Lower lobe of right lung (tissue), 2 donors: ENCODE measurements at places on chromosomes 5 and 9. TPM values are rescaled to one million over a fixed set of nuclear protein-coding genes. Genes with fewer than 3 reads are reported as not detected.

The PDZD2 gene
- 67.8 TPM for total RNA-seq

The FOXB2 gene
- total RNA-seq, result not detected

The CTNND2 gene
- total RNA-seq, result 6.0 TPM

The SNCB gene
- total RNA-seq, result not detected

The SH3GL2 gene
- total RNA-seq, result 1.3 TPM

The C9orf50 gene
- total RNA-seq, result not detected

DNA sequence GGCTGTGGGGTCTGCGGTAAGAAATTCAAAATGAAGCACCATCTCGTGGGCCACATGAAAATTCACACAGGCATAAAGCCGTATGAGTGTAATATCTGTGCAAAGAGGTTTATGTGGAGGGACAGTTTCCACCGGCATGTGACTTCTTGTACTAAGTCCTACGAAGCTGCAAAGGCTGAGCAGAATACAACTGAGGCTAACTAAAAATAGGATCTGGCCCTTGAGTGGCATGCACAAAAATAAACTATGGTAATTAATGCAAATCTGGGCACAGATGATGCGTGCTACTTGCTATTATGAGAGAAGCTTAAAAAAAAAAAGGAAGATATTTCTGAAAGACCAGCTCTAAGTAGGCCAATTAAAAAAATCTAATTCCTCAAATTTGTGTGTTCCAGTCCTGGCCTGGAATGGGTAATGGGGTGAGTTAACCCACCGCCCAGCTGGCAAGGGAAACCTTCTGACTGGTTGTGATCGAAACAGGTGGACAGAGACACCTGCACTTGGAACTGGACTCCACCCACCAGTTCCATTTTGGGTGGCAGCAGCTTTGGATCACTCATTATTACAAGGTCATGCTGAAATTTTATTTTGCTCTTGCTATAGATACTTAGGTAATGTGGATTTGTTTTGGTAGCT lies 26.6 kb upstream of the ZBTB34 start:
- H3K4me1 ChIP-seq, result peaks cover 6% of the 10 kb centered on the region
- no peak overlapping the region for H3K27ac ChIP-seq
- H3K36me3 ChIP-seq, result peaks cover 52% of the 10 kb centered on the region

GRCh38 chr5:122413722-122414121 lies 101.7 kb downstream of the SNCAIP start:
- H3K27ac ChIP-seq, result no peak overlapping the region
- no peak overlapping the region for H3K4me3 ChIP-seq
- H3K36me3 ChIP-seq, result no peaks in the 10 kb centered on the region
- H3K4me1 ChIP-seq, result no peaks in the 10 kb centered on the region
- DNase-seq, result no peak
- H3K27me3 ChIP-seq, result no peaks in the 10 kb centered on the region

DNA sequence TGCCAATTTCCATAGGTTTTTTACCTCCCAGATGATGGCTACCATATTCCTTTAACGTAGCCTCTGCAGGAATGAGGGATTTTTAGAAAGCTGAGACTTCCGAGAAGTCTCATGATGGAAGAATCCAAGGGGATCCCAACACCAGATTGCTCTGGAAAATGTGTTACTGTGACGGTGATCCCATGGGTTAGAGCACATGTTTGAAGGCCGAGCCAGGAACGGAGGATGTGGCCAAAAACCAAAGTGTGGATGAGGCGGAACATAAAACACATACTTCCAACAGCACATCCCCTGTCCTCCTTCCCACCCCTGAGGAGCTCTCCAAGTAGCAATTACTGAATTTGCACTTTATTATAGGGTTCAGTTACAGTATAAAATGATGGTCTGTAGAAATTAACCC lies 82.6 kb downstream of the GPR21 start:
- peaks cover 6% of the 10 kb centered on the region for H3K36me3 ChIP-seq
- H3K27me3 ChIP-seq, result no peaks in the 10 kb centered on the region
- peaks cover 11% of the 10 kb centered on the region for H3K4me1 ChIP-seq
- no peak for DNase-seq
- no peak overlapping the region for H3K27ac ChIP-seq

DNA sequence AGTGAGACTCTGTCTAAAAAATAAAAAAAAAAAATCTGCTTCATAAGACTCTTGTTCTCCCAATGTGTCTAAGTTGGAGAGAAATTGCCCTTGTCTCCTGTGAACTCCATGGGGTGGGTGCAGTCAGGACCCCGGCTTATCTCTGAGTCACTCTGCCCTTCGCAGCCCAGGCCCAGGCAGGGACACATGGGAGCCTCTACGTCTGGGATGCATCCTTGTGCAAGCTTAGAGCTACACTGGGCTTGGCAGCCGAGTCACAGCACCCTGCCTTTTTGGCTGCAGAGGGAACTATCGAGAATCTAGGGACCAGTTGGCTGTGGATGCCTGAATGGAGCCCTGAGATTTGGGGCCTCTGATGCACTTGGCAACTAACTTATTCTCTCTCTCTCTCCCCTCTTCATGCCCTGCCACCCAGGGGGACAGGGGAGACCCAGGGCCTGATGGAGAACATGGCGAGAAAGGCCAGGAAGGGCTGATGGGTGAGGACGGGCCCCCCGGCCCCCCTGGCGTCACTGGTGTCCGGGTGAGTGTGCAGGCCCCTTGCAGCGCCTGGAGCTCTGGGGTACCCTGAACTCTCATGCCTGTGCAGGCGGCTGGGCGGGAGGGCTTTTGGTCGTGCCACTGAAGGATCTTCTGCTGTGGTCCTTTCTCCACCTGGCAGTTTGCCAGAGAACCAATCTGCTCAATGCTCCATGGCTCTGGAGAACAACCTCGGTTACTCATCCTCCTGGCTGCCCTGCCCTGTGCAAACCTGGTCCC lies 47.5 kb upstream of the ORM1 start:
- H3K27me3 ChIP-seq, result no peaks in the 10 kb centered on the region
- no peaks in the 10 kb centered on the region for H3K4me1 ChIP-seq

GRCh38 chr5:32489791-32490562 lies 45.4 kb upstream of the ZFR start:
- H3K27ac ChIP-seq, result no peak overlapping the region
- peaks cover 9% of the 10 kb centered on the region for H3K4me1 ChIP-seq
- H3K27me3 ChIP-seq, result no peaks in the 10 kb centered on the region
- no peaks in the 10 kb centered on the region for H3K36me3 ChIP-seq
- DNase-seq, result peak; percentile 65
- no peak overlapping the region for H3K4me3 ChIP-seq

DNA sequence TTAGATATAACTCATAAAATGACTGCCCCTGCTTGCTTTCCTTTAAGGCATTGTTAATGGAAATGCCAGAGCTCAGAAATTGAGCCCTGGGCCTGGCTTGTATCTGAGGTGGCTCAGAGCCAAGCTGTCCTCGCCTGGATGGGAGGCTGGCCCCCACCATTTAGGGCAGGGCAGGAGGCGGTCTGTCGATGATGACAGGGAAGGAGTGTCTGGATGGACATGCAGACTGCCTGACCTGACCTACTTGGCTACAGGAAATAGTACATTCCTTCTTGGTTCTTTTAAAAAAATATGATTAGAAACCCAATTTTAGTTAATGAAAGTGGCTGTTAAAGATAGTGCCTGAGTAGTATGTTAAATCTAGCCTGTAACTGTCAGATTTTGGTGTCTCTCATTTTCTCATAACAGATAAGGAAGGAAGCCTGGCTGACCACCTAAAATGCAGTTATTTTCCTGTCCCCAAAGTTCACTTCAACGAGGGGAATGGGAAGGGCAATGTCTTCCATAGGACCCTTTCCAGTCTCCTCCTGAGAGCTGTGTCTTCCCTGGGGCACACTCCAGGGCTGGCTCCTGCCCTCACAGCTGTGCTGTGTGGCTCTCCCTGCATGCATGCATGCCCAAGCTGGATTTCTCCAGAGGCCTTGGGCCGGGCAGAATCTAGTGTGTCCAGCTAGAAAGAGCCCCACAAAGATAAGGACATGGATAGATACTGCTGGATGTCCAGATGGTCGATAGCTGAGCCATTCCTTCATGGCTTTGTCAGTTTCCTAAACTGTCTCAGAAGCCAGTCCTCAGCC lies 42.3 kb downstream of the MACROH2A1 start:
- no peak for DNase-seq
- H3K4me1 ChIP-seq, result peaks cover 28% of the 10 kb centered on the region
- peaks cover 74% of the 10 kb centered on the region for H3K36me3 ChIP-seq
- no peak overlapping the region for H3K4me3 ChIP-seq
- H3K27ac ChIP-seq, result no peak overlapping the region
- no peaks in the 10 kb centered on the region for H3K27me3 ChIP-seq

DNA sequence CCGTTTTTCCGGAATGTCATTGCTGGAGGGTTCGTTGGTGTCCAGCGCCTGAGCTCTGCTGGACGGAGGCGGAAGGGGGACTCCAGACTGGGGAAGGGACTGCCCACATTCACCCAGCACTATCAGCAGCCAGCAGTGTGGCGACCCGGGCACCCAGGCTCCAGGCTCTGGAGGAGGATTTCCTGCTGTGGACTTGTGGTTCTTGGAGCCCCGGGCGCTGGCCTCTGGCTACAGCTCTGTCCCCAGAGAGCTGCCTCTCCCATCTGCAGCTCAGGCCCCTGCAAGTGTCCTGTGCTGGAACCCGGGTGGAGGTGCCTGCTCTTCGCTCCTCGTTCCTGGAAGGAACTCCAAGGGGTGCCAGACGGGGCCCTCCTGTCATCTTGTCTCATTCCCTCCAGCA lies 152.6 kb downstream of the RGS3 start:
- peak overlapping the region; percentile 58 for H3K27ac ChIP-seq
- peaks cover 28% of the 10 kb centered on the region for H3K4me1 ChIP-seq
- no peaks in the 10 kb centered on the region for H3K27me3 ChIP-seq
- no peak overlapping the region for H3K4me3 ChIP-seq
- DNase-seq, result no peak

DNA sequence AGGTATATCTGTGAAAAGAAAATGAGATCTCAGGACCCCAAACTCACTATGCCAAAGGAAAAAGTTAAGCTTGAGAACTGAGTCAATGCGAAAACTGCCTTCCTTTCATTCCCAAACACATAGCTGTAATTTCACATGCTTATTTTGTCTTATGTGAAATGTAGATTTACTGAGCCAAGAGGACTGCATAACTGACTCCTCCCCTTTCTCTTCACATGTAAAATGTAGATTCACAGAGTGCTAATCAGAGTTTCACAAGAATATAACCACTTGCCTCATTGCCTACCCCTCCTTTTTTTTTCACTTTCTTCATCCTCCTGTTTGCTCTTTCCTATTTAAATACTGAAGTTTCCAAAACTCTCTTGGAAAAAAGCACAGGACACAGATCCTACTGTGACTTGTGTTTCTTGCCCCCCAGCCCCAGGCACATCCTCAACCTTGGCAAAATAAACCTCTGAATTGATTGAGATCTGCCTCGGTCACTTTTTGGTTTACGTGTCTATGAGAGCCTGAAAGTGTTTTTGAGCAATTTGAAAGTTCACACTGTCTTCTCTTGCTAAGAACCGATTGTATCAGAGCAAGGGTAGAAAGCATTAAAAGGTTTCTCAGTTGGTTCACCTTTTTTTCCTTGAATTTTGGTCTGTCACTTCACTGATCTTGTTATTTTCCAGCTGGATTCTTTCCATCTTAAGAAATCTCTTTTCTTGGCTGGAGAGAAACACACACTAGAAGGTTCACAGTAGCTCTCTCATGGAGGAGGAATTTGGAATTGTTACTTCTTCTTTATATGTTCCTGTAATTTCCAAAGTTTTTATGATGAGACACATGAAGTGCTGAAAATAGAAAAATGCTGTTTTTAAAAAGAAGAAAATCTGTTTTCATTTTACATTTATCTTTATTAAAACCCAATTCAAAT lies 44.8 kb upstream of the SNAPC3 start:
- H3K27ac ChIP-seq, result no peak overlapping the region
- H3K36me3 ChIP-seq, result no peaks in the 10 kb centered on the region
- H3K4me1 ChIP-seq, result no peaks in the 10 kb centered on the region
- DNase-seq, result no peak
- H3K4me3 ChIP-seq, result no peak overlapping the region
- H3K27me3 ChIP-seq, result no peaks in the 10 kb centered on the region

- H3K4me3 ChIP-seq, result no peak overlapping the region
- no peaks in the 10 kb centered on the region for H3K27me3 ChIP-seq
- no peaks in the 10 kb centered on the region for H3K4me1 ChIP-seq
Observed at GRCh38 chr5:8773046-8773615, 772.7 kb downstream of the SEMA5A start.

- no peak overlapping the region for H3K4me3 ChIP-seq
- no peak for DNase-seq
- no peaks in the 10 kb centered on the region for H3K36me3 ChIP-seq
Observed at GRCh38 chr9:126607086-126607485, 6.6 kb upstream of the LMX1B start.

GRCh38 chr5:40089269-40089668 lies 590.4 kb upstream of the PTGER4 start:
- no peak overlapping the region for H3K4me3 ChIP-seq
- no peaks in the 10 kb centered on the region for H3K36me3 ChIP-seq
- H3K4me1 ChIP-seq, result no peaks in the 10 kb centered on the region
- no peak overlapping the region for H3K27ac ChIP-seq
- DNase-seq, result no peak

DNA sequence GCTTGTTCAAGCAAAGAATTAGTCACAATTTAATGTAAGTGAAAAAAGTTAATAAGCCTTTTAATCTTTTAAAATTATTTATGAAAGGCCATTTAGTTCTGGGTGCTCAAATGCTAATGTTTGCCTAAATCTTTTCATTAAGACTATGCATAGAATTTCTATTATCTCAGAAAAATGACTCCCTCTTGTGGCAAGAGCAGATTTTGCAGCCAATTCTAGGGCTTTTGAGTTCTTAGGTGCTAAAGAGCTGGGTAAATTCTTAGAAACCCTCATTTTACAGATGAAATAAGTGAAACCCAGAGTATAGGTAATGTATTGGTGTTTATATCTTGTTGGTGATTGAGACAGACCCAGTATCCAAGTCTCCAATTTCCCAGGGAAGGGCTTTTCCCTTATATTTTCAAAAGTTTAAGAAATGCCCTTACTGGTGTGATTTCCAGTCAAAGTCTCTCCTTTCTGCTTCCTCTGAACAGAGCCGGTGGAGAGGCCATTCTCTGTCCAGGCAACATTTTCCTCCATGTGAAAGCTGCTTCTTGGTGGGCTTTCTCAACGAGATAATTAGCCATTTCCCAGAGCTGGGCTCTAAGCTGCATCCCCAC lies 24.1 kb upstream of the PCSK5 start:
- H3K36me3 ChIP-seq, result no peaks in the 10 kb centered on the region
- no peak overlapping the region for H3K27ac ChIP-seq
- H3K4me3 ChIP-seq, result no peak overlapping the region

GRCh38 chr9:71897577-71897976 lies 13.4 kb downstream of the ABHD17B start:
- no peak overlapping the region for H3K27ac ChIP-seq
- H3K4me3 ChIP-seq, result no peak overlapping the region
- peaks cover 24% of the 10 kb centered on the region for H3K4me1 ChIP-seq
- H3K27me3 ChIP-seq, result no peaks in the 10 kb centered on the region
- H3K36me3 ChIP-seq, result no peaks in the 10 kb centered on the region

GRCh38 chr9:34628656-34629490 lies at the start of gene ARID3C:
TSS of gene ARID3C (minus strand) at chr9:34629066. CDS start at chr9:34628014, 1,052 bp downstream.
- H3K36me3 ChIP-seq, result no peaks in the 10 kb centered on the region
- DNase-seq, result peak; percentile 62
- peak within 1 kb of the TSS; percentile 49 for H3K4me3 ChIP-seq
- H3K27ac ChIP-seq, result no peak within 1 kb of the TSS
- H3K4me1 ChIP-seq, result peaks cover 10% of the 10 kb centered on the region
- H3K27me3 ChIP-seq, result peaks cover 71% of the 10 kb centered on the region

- H3K4me3 ChIP-seq, result no peak overlapping the region
- DNase-seq, result no peak
- H3K27me3 ChIP-seq, result no peaks in the 10 kb centered on the region
- peaks cover 8% of the 10 kb centered on the region for H3K36me3 ChIP-seq
- no peak overlapping the region for H3K27ac ChIP-seq
Observed at GRCh38 chr5:36882250-36882649, 5.7 kb downstream of the NIPBL start.
